PC-3 (cell line): ENCODE measurements at places on chromosomes 12 and 14. TPM values are rescaled to one million over a fixed set of nuclear protein-coding genes. Genes with fewer than 3 reads are reported as not detected.
A peak's percentile ranks its signal among the peaks of the same experiment; 100 is the strongest.

DNA sequence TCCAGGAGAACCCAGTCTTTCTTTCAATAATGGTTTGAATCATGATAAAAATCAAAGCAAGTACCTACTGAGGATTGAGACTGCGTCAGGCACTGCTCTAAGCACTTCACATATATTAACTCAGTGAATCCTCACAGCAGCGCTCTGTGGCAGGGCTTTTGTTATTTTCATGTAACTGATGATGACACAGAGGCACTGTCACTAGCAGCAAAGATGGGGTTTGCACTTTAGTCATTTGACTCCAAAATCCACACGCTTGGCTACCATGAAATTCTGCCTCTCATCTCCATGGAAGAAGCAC is 98.8 kb upstream of the GSC start:
- H3K4me1 ChIP-seq, result no peaks in the 10 kb centered on the region
- H3K4me3 ChIP-seq, result no peak overlapping the region
- H3K36me3 ChIP-seq, result no peaks in the 10 kb centered on the region
- H3K27me3 ChIP-seq, result peaks cover 5% of the 10 kb centered on the region

GRCh38 chr14:88829188-88829587 is 4.7 kb downstream of the TTC8 start:
- DNase-seq, result no peak
- no peaks in the 10 kb centered on the region for H3K27me3 ChIP-seq
- no peak overlapping the region for H3K4me3 ChIP-seq
- peaks cover 31% of the 10 kb centered on the region for H3K4me1 ChIP-seq

DNA sequence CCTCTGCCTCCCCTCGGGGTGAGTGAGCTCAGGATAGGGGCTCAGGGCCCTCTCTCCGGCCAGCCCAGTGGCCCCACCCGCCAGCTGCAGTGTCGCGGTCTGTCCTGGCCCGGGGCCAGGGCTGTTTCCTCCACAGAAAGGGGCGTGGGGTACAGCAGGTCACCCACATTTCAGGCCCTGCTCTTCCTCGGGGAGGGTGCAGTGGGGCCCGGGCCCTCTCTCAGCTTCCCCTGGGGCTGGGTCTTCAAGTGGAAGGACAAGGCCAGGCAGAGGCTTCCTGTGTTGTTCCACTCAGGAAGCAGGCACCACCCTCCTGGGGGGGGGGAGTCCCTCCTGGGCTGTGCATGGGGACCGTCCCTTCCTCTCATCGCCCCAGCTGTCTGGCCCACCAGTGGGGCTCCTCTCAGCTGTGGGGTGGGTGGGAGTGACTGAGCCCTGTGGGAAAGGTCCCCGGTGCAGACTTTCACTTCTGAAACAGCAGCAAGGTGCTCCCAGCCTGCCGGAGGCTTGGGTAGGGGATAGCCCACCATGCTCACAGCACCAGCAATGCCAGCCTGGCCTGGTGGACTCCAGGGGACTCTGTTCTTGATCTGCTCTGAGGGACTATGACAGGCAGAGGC is 3.7 kb downstream of the GPR132 start:
- DNase-seq, result no peak
- H3K27ac ChIP-seq, result no peak overlapping the region
- H3K4me1 ChIP-seq, result peaks cover 14% of the 10 kb centered on the region
- no peak overlapping the region for H3K4me3 ChIP-seq

DNA sequence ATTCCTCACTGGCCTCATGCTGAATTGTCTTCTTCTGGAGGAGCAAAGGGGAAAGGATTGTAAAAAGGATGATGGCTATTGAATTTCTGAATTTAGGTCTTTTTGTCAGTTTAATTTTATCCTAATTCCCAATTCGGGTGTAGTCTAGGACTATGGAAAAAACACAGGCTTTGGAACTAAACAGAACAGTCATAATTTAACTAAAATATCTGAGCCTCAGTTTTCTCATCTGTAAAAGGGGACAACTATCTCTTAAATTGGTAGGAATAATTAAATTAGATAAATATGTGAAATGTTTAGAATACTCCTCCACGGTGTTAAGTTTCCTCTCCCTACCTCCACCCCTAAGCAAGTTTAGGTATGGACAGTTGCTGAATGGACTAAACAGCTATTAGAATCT is 3.2 kb upstream of the SP1 start:
- H3K4me1 ChIP-seq, result peaks cover 31% of the 10 kb centered on the region
- H3K36me3 ChIP-seq, result no peaks in the 10 kb centered on the region
- no peak overlapping the region for H3K4me3 ChIP-seq
- H3K27me3 ChIP-seq, result no peaks in the 10 kb centered on the region

DNA sequence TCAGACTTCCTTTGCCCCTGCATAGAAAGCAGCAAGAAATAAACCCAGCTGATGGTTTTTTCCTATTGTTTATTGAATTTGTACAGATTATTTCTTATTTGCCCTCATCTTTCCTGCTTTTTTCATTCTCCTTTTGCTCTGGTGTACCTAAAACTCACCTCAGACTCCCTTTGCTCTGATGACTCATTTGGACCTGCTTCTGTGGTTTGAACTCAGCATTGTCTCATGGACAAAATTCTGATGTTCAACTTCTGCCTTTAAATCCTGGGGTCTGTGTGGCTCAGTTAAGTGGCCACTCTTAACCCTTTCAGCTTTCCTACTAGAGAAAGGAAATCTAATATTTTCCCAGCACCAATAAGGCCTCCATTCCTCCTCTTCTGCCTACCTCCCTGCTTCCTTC is 3.5 kb upstream of the SENP1 start:
- no peak overlapping the region for H3K27ac ChIP-seq
- H3K4me1 ChIP-seq, result peaks cover 30% of the 10 kb centered on the region
- peak; percentile 38 for DNase-seq
- H3K36me3 ChIP-seq, result no peaks in the 10 kb centered on the region
- H3K27me3 ChIP-seq, result no peaks in the 10 kb centered on the region

- H3K27me3 ChIP-seq, result no peaks in the 10 kb centered on the region
- peaks cover 35% of the 10 kb centered on the region for H3K4me1 ChIP-seq
- no peak overlapping the region for H3K4me3 ChIP-seq
- peak overlapping the region; percentile 84 for H3K27ac ChIP-seq
- no peaks in the 10 kb centered on the region for H3K36me3 ChIP-seq
These were observed 5.1 kb downstream of the SLC4A8 start for GRCh38 chr12:51429700-51430099.

DNA sequence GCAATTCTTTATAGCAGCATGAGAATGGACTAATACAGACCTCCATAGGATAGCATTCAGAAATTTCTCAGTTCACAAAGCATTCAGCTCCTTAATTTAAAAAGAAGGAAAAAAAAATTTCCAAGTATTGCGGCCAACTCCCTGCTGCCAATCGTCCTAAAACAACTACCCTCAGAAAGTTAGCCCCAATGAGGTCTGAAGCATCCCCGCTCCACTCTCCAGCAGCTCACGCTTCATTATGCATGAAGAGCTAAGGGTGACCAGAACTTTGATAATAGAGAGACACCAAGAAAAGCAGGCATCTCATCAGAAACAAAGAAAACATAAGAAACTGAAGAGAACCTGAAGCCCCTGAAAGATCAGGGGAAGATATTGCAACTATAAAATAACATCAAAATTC is 172.8 kb upstream of the NUDT4 start:
- H3K4me1 ChIP-seq, result no peaks in the 10 kb centered on the region
- H3K4me3 ChIP-seq, result no peak overlapping the region
- no peak overlapping the region for H3K27ac ChIP-seq
- no peaks in the 10 kb centered on the region for H3K36me3 ChIP-seq

DNA sequence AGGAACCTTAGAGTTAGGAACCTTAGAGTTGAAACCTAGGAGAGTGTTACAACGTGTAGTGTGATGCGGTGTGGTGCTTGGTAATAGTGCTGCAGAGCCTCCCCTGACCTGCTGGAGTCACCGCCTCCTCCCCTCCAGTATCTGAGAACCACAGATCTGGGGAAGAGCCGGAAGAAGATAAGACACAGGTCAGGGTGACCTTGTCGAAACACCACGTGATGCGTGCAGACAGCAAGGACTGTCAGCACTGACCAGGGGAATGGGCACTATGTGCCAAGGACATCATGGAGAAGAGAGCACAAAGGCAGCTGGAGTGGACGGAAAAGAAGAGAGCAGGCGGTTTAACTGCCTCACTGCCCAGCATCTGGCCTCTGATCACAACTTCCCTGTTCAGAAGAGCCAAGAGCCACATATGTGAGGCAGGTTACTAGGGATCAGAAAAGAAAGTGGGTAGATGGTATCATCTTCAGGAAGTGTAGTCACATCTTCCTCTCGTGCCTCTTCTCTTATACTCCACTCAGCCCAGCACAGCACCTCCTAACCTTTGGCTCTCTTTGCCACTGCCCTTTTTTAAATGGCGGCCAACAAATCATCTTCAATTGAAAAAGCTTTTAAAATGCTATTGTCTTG is 93.7 kb downstream of the TESC start:
- no peak overlapping the region for H3K27ac ChIP-seq
- no peak overlapping the region for H3K4me3 ChIP-seq
- peaks cover 4% of the 10 kb centered on the region; the same call in 1 of the 2 replicates for H3K36me3 ChIP-seq
- DNase-seq, result no peak

Gene MYH6
- total RNA-seq, result not detected in 2 replicates

Gene RIPK3
- total RNA-seq, result not detected in 2 replicates

Gene SLCO1B3
- total RNA-seq, result 13.2 and 14.2 TPM in 2 replicates

Gene HELB
- 2.1 and 2.7 TPM in 2 replicates for total RNA-seq

Gene GLS2
- 4.0 and 7.3 TPM in 2 replicates for total RNA-seq
